ENCODE measurements at places on chromosomes 5 and 9. TPM values are rescaled to one million over a fixed set of nuclear protein-coding genes. Genes with fewer than 3 reads are reported as not detected.

TDRD7 gene
- total RNA-seq = 9.0 TPM

ADAMTSL1 gene
- total RNA-seq = 10.0 TPM

QRFP gene
- total RNA-seq = not detected

CDKN2A gene
- total RNA-seq = 32.5 TPM

SLC25A2 gene
- 0.64 TPM for total RNA-seq

IL9 gene
- total RNA-seq = not detected

HTR4 gene
- total RNA-seq = not detected

INSL4 gene
- not detected for total RNA-seq

PCDHB13 gene
- 0.32 TPM for total RNA-seq

CCNO gene
- 0.32 TPM for total RNA-seq

MZB1 gene
- 0.43 TPM for total RNA-seq

PRDM9 gene
- not detected for total RNA-seq

LHX6 gene
- not detected for total RNA-seq

LCN6 gene
- total RNA-seq = not detected

INSL6 gene
- 0.64 TPM for total RNA-seq

Data from fibroblast of villous mesenchyme (primary cell).